ENCODE measurements at places on chromosomes 11 and 22. TPM values are rescaled to one million over a fixed set of nuclear protein-coding genes. Genes with fewer than 3 reads are reported as not detected.
A peak's percentile ranks its signal among the peaks of the same experiment; 100 is the strongest.

GRCh38 chr11:88359541-88359940, 22.0 kb upstream of the CTSC start:
- no peak for DNase-seq

DNA sequence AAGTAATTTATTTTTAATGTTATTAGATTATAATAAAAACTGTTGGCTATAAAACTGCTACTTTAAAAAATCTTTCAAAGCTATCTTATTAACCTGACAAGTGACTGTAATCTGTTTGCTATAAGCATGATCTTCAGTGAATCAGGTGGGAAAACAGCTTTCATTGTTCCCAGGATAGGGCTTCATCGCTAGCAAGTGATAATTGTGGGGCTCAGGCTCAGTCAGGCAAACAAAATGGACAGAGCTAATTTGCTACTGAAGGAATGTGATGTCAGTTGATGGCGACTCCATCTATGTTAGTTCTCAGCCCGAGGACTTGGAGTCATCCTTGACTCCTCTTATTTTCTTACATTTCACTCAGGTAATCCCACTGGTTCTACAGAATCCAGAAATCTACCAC, 125.0 kb downstream of the RASSF10 start:
- peak; percentile 74 for DNase-seq

DNA sequence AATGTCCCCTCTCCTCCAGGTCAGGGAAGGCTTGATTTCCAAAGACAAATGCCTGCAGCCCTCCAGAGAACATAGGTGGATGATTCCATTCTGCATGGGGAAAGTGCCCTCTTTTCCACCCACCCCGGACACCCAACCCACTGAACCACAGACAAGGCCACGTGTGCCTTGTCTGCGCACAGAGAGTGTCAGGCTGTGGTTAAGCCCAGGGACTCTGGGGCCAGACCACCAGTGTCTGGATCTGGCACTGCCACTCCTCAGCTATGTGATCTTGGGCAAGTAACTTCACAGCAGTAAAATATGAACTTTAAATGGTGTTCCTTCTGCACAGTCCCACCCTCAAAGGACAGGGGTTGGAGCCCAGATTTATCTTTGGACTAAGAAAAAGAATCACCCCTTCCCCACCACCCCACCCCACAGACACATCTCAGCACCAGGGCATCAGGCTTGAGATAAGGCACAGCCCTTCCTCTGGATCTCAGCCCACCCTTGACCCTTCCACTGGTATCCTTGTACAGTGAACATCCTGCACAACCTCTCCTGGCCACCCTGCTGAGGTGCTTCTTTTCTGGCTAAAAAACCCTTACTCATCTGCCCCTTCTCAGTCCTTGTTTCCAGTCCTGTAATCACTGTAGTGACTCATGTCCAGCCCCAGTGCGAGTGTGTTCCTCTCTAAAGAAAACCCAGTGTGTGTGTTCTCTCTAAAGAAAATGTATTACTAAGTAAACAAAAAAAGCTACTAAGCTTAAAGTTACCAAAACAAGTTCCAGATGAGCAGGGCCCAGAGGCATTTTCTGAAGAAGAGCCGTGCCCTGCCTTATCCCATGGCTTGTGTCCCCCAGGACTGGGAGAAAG, 1.9 kb upstream of the PTGDR2 start:
- DNase-seq: no peak

DNA sequence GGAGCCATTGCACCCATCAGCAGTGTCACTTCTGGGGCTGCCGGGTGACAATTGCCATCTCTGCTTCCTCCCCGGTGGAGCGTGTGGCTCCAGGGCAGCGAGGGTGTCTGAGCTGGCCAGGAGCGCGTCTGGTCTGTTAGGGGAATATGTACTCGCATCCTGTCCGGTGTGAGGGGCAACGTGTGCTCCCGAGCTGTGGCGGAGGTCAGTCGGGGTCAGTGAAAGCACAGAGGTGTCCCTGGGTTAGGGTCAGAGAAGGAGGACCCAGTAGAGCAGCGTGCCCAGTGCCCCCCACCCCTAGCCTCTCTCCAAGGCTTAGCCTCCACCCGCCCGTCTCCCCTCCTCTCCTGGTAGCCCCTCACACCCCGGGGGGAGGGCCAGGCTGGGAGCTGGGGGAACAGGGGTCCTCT, 1.5 kb downstream of the CLCF1 start:
- no peak for DNase-seq

DNA sequence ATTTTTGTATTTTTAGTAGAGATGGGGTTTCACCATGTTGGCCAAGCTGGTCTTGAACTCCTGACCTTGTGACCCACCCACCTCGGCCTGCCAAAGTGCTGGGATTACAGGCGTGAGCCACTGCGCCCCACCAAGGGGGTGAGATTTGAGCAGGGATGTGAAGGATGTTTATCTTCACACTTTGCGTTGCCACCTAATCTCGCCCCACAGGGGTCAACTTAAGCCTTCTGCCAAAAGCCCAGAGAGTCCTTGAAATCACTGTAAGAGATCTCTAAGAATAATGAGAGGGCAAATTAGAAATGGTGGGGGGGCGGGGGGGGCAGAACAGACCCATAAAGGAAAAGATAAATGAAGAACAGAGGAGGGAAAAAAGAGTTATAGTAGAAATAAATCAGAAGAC, 158.3 kb upstream of the TIMP3 start:
- DNase-seq: no peak

GRCh38 chr11:62602141-62603071, 741 bp upstream of the MTA2 start:
- DNase-seq: no peak

GRCh38 chr11:111730871-111731591, 35.2 kb downstream of the PPP2R1B start:
- no peak for DNase-seq

DNA sequence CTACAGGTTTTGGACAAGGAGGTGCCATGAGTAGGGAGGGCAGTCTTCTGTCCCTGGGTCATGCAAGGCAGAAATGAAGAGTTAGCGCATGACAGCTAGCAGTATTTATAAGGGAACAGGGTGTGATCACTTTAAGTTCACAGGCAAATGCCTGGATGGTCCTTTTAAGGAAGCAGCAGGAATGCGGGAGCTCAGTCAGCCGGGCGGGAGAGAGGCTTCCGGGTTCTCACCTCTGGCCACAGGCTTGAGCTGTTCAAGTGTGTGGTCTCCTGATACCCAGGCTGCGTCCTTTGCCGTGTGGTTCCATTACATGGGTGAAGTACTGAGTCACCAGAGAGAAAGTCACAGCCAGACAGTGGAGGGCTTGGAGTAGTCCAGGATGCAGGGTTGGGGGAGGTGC, 105.4 kb downstream of the BCR start:
- no peak for DNase-seq

DNA sequence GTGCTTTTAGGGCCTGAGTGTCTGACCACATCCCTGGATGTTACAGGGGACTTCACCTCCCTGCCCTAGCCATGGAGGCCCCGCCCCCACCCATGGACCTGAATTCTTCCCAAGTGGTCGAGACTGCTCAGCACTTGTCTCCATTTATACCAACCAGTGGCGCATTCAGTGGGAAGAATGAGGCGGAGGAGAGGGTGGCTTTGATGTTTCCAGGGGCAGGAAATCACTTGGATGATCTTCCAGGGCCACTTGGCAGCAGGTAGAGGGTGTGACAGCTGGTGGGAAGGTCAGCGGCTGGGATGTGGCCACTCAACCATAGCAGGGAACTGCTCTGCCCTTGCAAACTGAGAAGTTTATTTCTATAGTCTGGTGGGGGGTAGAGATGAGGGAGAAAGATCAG, 155.1 kb upstream of the BLID start:
- peak; percentile 11 for DNase-seq

GRCh38 chr22:33920197-33920540, at the start of gene LARGE1:
Gene LARGE1 (minus strand): TSS chr22:33920476.
- DNase-seq: no peak

DNA sequence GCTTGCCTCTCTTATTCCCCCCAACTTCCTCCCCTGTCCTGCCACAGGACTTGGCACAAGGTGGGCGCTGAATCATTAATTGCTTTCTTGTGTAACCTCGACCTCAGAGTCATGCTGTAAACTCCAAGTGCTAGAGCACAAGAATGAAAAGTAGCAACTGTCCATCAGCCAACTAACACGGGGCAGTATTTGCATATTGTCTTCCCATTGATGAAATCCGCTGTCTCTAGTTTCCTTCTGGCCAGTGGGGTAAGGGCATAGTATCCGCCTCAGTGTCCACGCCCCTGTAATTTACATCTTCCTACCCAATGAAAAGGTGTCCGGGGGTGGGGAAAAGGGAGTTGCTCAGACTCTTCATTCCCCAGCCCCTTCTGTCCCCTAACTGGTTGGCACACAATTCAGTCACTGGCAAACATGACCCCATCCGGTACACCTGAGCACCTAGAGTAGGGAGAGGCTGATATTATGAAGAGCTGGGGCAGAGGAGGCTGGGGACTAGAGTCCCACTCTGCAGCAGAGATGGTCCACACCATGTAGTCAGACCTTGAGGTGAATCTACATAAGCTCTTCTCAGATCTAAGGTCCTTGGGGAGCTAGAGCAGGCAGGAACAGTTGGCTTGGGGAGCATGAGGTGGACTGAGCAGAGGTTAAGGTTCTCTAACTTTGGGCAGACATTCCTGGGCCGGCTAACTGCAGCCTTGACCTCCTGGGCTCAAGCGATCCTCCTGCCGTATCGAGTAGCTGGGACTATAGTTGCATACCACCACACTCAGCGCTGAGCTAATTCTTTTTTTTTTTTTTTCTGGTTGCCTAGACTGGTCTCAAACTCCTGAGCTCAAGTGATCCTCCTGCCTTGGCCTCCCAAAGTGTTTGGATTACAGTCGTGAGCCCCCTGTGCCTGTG, 6.8 kb upstream of the GGA1 start:
- no peak for DNase-seq

- DNase-seq: no peak
Observed at GRCh38 chr22:44307509-44308169, 5.1 kb downstream of the SHISAL1 start.

- DNase-seq: no peak
Observed at GRCh38 chr11:35166369-35167360, 27.7 kb downstream of the CD44 start.

DNA sequence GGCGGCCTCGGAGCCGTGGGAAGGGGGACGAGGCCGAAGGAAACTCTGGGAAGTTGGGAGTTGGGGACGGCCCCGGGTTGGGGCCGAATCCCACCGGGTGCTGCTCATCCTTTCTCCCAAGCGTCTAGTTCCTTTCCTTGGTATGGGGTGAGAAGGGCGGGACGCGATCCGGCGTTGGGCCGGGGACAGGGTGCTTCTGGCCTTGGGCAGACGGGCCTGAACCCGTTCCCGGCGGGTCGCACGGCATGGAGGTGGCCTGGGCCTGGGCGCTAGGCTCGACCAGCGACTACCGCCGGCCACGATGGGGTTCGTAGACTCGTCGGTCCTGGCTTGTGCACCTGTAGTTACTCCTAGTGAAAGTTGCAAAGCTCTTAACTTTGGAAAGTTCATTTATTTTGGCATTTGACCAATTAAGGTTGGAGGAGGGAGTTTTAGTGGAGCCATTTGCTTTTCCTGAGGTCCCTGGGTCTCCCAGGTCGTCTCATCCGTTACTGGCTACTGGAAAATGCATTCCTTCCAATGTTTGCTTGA, 1.0 kb downstream of the SYT9 start:
- peak; percentile 35 for DNase-seq

GRCh38 chr11:84714316-84714780, 912.8 kb downstream of the DLG2 start:
- DNase-seq: no peak

DNA sequence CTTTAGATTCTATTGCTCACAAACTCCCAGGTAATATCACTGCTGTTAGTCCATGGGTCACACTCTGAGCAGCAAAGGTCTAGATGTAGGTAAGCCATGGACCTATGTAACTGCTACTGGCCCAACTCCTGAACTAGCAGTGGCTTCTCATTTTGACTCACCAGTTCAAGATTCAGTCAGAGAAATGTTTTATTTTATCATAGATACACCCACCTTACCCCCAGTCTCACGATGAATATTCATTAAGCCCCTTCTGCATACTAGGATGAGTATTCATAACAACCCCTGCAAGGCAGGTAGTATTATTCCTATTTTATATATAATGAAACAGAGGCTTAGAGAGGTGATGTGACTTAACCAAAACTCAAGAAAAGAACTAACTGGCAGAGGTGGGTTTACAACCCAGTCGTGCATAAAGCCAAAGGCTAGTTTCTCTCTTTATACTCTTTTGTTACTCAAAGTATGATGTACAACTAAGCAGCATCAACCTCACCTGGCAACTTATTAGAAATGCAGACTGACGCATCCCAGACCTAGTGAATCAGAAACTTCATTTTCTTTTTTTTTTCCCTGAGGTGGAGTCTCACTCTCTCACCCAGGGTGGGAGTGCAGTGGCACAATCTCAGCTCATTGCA, 957.6 kb upstream of the CCDC90B start:
- no peak for DNase-seq

- no peak for DNase-seq
Observed at GRCh38 chr11:117189941-117190544, 9.1 kb upstream of the TAGLN start.

GRCh38 chr11:100730266-100730665, 43.2 kb downstream of the ARHGAP42 start:
- no peak for DNase-seq

- no peak for DNase-seq
Observed at GRCh38 chr11:46280706-46281105, 3.2 kb downstream of the CREB3L1 start.

- DNase-seq: no peak
Observed at GRCh38 chr11:83020942-83021779, 50.5 kb downstream of the RAB30 start.

DNA sequence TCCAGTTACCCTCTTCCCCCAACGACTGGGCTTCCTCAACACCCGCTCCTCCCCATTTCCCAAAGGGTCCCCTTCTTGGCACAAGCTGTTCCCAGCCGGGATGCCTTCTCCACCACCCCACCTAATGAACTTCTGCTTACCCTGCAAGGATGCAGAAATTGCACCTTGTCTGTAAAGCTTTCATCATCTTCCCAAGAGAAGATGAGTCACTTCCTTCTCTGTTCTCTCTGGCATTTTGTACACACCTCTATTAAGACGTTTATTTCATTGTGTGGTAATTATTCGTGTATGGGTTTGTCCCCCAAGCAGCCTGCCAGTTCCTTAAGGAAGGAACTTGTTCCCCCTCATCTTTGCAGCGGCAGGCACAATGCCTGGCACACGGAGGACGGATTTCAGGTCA, 351.1 kb downstream of the CADM1 start:
- DNase-seq: no peak

DNA sequence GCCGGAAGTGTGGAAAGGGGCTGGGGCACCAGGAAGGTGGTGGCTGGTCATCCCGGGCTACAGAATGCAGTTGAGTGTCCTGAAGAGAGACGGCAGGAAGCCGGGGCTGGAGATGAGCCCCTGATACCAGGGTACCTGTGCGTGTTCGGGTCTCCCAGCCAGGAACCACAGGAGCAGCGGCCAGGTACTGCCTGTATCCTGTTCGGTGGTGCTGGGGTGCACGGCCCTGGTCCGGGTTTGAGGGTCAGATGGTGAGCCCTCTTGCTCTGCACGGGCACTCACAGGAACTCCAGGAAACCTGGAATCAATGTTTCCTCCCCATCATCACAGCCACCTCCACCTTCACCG, 253.1 kb upstream of the B3GAT1 start:
- no peak for DNase-seq

RASD2 gene
- 2.3 TPM for total RNA-seq

GRK2 gene
- 44.9 TPM for total RNA-seq

ZNF280B gene
- 3.4 TPM for total RNA-seq

OR10D3 gene
- not detected for total RNA-seq

MUC6 gene
- total RNA-seq: not detected

CABP4 gene
- total RNA-seq: 0.39 TPM

MOGAT2 gene
- total RNA-seq: not detected

ATG2A gene
- 14.7 TPM for total RNA-seq

SMDT1 gene
- 31.8 TPM for total RNA-seq

ANO5 gene
- total RNA-seq: 11.4 TPM

LRRC56 gene
- 1.8 TPM for total RNA-seq

CLMP gene
- total RNA-seq: 23.1 TPM

OR8G1 gene
- total RNA-seq: not detected

Data from spinal cord (tissue), 10 donors.